ENCODE measurements at places on chromosomes 4 and X. TPM values are rescaled to one million over a fixed set of nuclear protein-coding genes. Genes with fewer than 3 reads are reported as not detected.

Gene CSAG3
- 0.78 TPM for total RNA-seq

Gene GPR50
- not detected for total RNA-seq

DNA sequence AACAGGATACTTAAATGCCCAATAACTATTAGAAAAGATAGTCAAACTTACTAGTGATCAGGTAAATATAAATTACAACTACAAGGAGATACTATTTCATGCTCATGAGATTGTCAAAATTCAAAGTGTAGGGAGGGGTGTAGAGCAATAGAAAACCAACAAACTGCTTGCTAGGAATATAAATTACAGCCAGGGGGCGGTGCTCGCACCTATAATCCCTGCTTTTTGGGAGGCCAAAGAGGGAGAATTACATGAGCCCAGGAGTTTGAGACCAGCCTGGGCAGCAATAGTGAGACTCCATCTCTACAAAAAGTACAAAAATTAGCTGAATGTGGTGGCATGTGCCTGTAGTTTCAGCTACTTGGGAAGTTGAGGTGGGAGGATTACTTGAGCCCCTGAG is 556.5 kb upstream of the NR3C2 start:
- DNase-seq, result no peak

DNA sequence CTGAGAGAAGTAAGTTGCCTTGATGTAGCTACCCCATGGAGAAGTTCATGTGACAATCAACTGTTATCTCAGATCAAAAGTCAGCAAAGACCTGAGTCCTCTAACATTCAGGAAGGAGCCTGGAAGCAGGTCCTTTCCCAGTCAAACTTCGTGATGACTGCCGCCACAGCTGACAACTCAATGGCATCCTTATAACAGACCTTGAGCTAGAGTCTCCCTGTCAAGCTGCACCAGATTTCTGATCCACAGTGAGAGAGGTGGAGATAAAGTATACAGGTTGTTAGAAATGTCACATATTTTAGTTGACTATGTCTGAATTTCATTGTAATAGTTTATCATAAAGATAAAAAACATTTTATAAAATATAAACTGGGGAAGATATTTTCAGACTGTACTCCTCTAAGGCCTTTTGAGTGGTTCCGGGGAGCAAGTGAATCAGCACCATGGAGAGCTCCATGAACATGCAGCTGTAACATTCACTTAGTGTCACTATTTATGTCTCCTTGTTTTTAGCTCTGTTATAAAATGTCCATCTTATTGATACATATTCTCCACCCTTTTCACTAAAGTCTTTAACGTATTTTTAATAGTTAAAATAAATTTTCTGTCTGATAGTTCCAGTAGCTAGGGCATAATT is 1653.5 kb upstream of the AGA start:
- DNase-seq, result no peak

GRCh38 chr4:119832776-119833175 is 204.2 kb upstream of the PDE5A start:
- no peak for DNase-seq

DNA sequence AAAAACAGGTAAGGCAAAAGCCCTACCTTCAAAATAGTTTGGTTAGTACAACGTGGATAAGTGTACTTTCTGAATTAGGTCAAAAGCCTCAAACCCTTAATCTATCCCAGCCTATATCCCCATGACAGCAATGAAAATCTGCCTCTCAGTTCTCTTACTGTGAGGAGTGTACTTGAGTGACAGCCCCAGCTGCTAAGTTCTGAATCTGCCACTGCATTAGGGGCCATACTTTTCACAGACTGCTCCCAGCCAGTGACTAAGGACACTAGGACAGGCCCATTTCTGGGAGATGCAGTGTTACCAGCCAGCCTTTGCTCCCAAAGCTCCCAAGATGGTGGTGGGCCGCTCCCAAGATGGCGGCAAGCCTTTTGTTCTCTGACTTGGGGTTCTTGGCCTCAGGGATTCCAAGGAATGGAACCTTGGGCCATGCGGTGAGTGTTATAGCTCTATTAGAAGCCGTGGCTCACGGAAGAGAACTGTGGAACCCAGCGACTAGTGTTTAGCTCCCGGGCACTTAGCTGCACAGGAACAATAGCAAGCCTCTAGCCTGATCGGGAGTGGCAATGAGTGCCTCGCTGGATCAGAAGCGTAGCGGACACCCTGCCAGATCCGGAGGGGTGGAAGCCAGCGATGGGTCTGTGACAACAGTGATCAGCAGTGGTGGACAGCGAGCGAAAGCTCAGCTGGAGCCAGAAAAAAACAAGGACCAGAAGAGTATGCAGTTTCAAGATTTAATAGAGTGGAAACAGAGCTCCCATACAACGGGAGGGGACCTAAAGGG is 175.6 kb upstream of the NRK start:
- DNase-seq, result no peak

DNA sequence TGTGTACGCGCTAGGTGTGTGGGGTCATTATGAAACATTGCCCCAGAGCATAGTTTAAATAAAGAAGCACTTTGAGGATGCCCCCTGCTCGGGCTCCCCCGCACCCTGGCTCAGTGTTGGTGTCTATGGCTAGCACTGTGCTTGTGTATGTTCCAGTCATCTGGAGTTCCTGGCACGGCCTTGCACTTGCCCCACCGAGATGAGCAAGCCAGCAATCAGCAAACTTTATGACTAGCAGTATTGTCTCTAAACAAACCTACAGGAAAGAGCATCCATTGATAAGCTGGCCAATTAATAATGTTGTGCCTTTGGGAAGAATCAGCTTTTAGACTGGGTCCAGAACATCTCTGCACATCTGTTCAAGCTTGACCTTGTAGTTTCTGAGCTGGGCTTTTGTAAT is 707 bp upstream of the SHROOM4 start:
- DNase-seq, result no peak

DNA sequence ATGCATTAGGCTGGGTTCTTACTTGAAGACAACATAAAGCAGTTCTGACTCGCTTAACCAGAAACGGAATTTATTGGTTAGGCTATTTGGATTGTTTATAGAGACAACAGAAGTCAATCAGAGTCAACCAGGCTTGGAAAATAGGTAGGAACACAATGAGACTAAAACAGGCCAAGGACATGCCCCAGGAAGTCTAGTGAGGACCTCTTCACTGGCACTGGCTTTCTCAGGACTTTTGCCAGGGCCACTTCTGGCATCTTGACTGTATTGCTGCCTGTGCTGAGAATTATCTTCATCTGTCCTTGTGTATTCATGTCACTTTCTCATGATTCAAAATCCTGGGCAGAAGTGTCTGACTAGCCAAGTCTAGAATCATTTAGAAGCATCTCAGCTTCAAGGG is 19.6 kb downstream of the PGAM4 start:
- no peak for DNase-seq

- DNase-seq, result peak; percentile 61
Measured at GRCh38 chr4:985123-985830, 1.6 kb upstream of the IDUA start.

Measured in activated T-helper 1 cell treated with anti-CD3 and anti-CD28 coated beads, Interleukin-12 subunit alpha, Interleukin-12 subunit beta, Interleukin-2, Interleukin-4 antibody, amounts not matched to agents 30 ng/mL and 10 ng/mL and 1 ng/mL, durations not matched to agents 14 hours and 24 hours and 36 hours (primary cell).